Stimulated activated CD4-positive, alpha-beta T cell treated with anti-CD3 and anti-CD28 coated beads, Interleukin-1b, Interleukin-23, amount 100 ng/mL, for 24 hours (primary cell): ENCODE measurements at places on chromosomes 3 and 15.

DNA sequence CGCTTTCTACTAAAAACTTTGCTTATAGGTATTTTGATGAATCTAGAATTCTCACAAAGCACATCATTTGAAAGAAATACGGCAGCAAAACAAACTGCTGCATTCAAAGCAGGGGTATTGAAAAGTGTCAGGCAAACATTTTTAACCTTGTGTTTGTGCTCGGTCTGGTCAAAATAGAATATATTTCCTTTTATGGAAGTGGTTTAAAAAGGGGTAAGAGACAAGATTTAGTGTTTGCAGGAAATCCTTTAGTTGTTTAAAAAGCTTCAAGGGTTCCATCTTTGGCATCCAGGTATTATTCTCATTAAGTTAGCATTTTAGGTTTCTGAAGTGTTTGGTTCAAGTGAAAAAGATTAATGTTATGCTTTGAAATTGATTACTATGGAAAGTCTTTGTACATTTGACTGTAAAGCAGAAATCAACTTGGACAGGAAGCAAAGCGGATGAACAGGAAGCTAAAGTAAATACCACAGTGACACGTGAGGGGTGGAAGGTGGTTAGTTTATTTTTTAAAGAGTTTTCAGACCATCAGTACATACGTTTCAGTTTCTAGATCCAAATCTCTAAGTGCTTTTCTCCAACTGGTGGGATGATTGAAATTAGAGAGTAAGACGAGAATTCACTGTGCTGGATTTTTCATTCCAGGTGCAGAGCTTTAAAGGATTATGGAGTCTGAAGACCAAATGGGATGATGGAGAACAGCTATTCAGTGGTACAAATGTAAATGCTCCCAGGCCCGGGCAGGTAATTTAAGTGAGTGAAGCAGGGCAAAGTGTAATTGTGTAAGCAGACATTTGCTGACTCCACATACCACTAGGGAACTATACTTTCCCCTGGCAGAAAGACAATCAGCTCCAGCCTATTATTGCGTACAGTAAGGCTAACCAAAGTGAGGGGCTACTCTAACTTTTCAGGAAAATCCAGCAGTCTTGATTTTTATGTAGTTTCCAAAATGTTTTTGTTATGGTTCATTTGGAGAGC is 341.8 kb upstream of the TBL1XR1 start:
- no peak for DNase-seq

DNA sequence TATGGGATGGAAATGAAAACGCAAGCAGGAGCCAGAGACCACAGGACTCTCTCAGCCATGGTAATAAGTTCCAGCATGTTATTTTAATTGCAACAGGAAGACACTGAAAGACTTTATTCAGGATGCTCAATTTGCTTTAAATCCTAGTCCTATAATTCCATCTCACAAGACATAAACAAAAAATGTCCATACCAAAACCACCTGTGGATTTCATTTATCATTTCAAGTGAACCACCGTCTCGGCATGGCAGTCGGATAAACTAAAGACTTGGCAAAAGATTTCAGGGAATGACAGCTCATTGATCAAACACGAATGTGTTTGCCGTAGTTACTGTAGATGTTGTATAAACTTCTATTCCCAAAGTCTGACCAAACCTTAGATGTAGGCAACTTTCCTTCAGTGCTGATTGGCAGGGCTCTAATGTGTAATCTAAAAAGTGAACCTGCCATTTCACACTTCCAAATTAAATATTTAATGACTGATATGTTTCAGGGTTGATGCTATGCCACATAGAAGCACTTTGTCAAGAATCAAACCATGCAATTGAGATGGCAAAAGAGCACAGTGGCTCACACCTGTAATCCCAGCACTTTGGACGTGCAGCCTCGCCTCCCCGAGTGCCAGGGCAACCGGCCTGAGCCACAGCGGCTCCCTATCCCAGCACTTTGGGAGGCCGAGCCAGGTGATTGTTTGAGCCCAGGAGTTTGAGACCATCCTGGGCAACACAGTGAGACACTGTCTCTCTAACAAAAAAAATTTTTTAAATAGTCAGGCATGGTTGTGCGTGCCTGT is 331.7 kb downstream of the MAGI1 start:
- DNase-seq = no peak

- no peak for DNase-seq
These were observed 96.7 kb upstream of the TP63 start for GRCh38 chr3:189534531-189534930.

- no peak for DNase-seq
These were observed 122.7 kb upstream of the IGF1R start for GRCh38 chr15:98525661-98526001.

DNA sequence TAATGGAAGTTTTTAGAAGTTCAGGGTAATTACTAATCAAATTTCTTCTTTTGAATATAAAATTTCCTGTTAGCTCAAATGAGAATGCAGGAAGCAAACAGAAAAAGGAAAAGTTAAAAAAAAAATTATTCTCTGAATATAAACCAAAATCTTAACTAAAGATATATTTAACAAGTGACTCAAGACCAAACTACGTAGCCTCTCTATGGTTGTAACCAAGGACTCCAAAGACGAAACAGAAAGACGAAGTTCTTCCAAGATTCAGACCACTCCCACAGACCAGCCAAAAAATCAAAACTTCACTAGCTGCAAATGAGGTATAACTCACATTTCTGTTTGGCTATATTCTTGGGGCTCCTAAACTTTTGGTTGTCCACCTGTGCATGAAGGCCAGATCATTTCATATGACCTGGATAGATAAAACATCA is 846.5 kb upstream of the ALCAM start:
- DNase-seq = no peak
